Stimulated activated CD4-positive, alpha-beta T cell treated with anti-CD3 and anti-CD28 coated beads, Interleukin-4, amount 100 ng/mL, for 1 hour (primary cell): ENCODE measurements at places on chromosomes 7 and 10.

DNA sequence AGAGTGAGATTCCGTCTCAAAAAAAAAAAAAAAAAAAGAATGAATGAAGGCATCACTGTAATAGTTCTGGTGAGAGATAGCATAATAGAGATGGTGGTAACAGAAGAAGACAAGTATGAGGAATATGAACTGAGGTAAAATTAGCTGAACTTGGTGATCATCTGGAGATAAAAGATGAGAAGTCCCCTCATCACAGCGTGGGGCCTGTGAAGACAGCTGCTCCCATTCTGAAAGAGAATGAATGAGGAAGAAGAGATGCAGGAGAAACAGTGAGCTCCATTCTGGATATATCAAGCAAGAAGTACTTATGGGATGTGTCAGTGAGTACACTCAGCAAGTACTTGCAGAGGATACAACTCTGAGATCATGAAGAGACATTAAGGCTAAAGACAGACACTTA, 28.7 kb downstream of the ARMH3 start:
- no peak for DNase-seq

- no peak for DNase-seq
Observed at GRCh38 chr10:59082249-59082648, 94.2 kb upstream of the PHYHIPL start.

DNA sequence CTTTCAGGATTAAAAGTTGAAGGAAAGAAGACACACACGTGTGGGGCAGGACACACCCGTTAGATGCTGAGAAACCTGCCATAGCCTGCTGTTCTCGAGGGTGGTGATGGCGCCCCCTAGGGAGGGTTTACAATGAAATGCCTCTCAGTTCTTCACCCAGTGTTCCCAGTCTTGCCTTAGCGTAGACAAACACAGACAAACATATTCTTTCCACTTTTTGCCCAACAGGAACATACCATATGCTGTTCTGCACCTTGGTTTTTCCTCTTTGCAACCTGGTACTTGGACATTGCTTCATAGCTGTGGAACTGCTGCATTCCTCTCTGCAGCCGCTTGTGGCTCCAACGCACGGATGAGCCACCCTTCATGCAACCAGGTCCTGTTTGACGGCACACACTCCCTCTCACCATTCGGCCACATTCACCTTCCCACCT, 23.3 kb upstream of the HSPA12A start:
- DNase-seq, result peak; percentile 22

- no peak for DNase-seq
Observed at GRCh38 chr7:44154703-44155102, 13.6 kb upstream of the MYL7 start.

GRCh38 chr7:2670171-2670570, 17.8 kb upstream of the AMZ1 start:
- DNase-seq, result no peak

GRCh38 chr7:141366091-141366621, 185.1 kb upstream of the AGK start:
- DNase-seq, result no peak

DNA sequence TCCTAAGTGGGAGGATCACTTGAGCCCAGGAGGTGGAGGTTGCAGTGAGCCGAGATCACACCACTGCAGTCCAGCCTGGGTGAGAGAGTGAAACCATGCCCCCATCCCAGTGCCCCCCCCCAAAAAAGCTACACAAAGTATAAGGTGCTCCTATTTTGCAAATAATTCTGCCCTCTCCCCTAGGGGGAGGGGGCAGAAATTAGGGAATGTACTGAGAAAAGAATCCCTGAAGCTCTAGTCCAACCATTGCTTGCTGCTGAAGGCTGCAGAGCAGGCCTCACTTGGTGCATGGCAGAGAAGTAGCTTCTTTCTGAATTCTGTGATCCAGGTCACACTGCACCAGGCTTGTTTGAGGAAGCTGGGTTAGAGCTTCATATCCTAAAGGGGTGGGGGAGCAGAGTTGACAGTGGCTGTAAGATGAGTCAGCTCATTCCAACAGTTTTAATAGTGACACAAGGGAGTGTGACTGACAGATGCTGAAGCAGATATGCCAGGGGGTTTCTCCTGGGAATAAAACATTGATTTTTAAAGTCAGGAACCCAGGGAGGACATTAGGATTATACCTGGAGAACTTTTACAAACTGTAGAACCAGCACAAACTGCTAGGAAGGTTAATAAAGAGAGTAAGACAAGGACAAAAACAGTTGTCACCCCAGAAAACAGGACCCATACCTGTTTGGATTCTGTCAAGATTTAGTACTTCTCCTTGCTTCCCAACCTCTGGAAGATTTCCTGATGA, 32.8 kb upstream of the STRIP2 start:
- DNase-seq, result no peak

- DNase-seq, result no peak
Observed at GRCh38 chr7:104111271-104111670, 96.5 kb downstream of the ORC5 start.
